Karpas-422 (cell line): ENCODE measurements at places on chromosomes 1 and 21. TPM values are rescaled to one million over a fixed set of nuclear protein-coding genes. Genes with fewer than 3 reads are reported as not detected.

DNA sequence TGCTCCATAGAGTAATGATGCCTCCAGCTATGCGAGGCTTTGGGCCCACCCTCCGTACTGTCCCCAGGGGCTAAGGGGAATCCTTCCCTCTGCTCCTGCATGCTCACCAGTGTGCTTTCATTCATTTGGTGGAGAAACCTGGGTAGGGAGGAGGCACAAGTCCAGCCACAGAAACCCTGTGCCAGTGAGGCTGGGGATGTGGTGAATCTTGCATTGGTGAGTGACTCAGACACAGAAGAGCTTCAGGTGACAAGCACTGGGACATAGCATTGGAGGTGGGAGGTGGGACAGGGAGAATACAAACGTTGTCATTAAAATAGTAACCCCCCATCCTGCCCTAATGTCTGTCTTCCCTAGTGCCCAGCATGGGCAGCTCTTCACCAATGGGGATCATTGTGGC, 5.2 kb downstream of the FCGR2A start:
- DNase-seq: no peak

GRCh38 chr1:106621853-106622252, 434.6 kb upstream of the PRMT6 start:
- no peak for DNase-seq

GRCh38 chr1:213940947-213941346, 46.8 kb upstream of the PROX1 start:
- peak; percentile 40 for DNase-seq

DNA sequence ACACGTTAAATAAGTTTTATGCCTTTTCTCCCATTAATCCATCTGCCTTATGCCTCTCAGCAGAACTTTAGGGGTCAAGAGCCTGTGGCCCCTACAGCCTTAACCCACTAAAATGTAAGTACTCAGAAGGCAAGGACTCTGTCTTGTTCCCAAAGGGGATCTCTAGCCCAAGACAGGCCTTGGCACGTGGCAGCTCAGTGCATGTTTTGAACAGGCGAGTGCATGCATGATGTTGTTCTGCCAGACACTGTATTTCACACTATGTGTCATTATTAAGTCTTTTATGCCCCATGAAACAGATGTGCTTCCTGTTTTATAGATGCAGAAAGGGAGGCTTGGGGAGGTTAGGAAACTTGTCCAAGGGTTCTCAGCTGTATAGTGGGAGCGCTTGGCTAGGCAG, 102.8 kb downstream of the ETS2 start:
- DNase-seq: no peak

The OR2L3 gene
- not detected in 2 replicates for total RNA-seq

- no peak for DNase-seq
Measured at GRCh38 chr1:38293567-38293966, 247.0 kb upstream of the POU3F1 start.

GRCh38 chr1:167616521-167616920, 13.5 kb upstream of the RCSD1 start:
- DNase-seq: no peak

- no peak for DNase-seq
Measured at GRCh38 chr1:36594023-36594422, 111.3 kb upstream of the CSF3R start.

GRCh38 chr1:2451741-2452140, 24.3 kb upstream of the PLCH2 start:
- DNase-seq: no peak

DNA sequence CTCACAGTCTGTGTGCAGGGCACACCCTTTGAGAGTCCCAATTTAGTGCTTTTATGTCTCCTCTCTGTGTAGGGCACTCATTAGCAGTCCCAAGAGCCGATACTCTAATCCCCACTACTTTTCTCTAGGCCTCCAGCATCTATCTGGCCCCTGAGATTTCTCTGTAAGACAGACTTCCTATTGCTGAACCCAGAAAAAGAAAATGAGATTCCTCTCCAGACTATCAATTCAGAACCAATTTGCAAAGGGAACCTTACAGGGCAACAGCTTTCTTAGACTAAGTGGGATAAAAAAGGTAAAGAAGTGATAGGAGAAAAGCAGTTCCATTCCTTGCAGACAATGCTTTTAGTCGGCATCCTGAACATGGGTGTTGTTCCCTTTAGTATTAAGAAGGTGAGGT, 172.2 kb downstream of the EDEM3 start:
- DNase-seq: no peak
